ENCODE measurements at places on chromosomes 4 and X.

- DNase-seq: no peak
Observed at GRCh38 chr4:128461291-128462102, 173.9 kb upstream of the PGRMC2 start.

GRCh38 chr4:16993956-16994840 is 95.8 kb upstream of the LDB2 start:
- DNase-seq: no peak

GRCh38 chr4:14667624-14668151 is 334.6 kb upstream of the CPEB2 start:
- DNase-seq: peak; percentile 72

GRCh38 chr4:138487670-138488069 is 245.5 kb upstream of the SLC7A11 start:
- DNase-seq: no peak

GRCh38 chr4:80058740-80059139 is 14.3 kb downstream of the ANTXR2 start:
- DNase-seq: no peak

DNA sequence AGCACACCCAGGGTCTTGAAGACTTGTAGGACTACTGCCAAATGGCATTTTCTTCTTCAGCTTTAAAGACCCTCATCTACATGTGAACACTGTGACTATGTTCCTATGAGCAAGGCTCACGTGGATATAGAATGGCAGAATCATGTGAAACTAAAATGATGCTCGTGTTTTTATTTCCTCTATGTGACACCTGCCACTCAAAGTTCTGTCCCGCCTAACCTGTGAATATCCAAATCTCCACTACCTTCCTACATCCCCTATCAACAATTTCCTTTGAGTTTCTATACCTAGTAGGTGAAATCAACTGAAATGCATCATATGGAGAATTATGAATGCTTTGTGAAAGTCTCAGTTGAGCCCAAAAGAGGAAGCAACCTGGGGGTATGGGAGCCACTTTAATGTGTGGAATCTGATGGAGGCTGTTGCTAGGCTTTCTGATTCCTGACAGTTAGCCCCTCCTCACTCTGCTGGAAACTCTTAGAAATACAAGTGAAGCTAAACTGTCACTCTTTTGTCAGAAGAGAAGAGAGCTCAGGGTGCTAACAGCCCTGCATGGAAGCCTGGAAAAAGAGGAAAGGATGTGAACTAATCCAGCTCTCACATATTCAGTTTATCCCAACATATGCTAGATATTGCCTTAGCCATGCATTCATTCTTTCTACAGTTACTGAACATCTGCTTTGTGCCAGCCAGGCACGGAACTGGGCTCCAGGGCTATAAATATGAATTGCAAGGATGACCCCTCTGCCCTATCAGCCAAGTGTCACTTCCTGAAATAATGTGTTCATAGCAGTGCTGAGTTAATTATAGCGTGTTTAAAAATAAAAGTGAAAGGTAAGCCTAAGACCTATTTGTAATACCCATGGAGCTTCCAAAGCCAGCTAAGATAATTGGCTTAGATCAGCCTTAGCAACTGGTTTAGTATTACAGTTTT is 11.0 kb downstream of the LHFPL1 start:
- no peak for DNase-seq

DNA sequence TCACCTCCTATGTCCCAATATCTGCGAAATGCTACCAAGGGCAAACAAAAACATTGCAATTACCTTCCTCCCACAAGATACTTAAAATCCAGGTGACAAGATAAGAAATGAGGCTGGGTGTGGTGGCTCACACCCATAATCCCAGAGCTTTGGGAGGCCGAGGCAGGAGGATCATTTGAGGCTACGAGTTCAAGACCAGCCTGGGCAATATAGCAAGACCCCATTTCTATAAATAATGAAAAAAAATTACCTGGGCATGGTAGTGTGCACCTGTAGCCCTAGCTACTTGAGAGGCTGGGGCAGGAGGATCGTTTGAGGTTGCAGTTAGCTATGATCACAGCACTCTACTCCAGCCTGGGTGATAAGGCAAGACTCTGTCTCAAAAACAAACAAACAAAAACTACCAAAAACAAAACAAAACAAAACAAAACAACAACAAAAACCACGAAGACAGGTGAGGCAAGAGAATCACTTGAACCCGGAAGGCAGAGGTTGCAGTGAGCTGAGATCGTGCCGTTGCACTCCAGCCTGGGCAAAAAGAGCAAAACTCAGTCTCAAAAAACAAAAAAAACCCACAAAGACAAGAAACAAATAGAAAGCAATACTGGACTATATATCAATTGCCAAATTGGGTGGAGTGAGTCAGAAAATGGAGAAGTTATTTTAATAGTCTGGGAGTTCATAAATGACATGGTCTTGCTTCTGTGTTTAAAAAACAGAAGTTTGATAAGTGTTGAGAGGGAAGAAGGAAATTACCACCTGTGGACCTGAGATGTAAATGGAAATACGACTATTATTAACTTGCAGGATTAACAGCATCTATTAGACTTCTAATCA is 176.5 kb downstream of the FBXW7 start:
- no peak for DNase-seq

DNA sequence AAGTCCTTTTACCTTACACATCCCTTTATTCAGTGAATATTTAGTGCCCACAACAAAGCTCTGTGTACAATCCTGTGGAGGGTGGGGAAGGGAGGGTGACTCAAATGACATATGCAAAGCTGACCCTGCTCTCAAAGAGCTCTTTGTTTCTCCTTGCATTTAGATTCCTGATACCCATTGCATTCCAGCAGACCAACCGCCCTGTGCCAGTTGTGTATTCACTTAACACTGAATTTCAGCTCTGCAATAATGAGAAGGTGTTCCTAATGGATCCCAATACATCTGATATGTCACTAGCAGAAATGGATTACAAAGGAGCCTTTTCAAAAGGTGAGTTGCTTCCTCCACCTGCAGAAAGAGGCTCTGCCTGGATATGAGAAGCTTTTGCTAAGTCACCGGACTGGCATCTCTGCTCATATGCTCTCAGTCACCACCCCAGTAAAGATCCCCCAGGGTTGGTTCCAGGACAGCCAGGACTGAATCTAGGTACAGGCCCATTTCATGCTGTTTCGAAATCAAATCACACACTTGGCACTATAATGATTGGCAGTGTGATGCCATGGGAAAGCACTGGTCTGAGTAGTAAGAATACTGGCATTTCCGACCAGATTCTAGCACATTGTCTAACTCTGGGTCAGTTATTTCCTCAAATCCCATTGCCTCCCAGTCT is 17.1 kb upstream of the ANXA3 start:
- peak; percentile 81 for DNase-seq

GRCh38 chr4:105998171-105999063 is 103.1 kb downstream of the NPNT start:
- DNase-seq: no peak

DNA sequence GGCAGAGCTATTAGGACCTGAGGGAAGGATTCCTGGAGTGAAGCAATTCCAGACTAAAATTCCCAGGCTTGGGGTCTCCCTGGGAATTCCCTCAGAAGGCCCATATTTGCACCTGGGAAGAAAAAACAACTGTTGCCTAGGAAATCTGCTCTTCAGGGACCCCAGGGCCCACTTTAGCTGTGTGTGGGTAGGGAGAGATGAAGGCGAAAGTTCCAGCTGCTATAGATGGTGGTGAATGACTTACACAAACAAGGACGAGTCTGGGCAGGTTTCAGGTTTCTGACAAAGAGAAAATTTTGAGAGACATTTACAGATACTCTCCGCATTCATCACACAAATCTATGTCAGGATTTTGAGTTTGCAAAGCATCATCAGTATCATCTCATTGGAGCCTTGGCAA is 126.1 kb downstream of the GPC3 start:
- DNase-seq: no peak

GRCh38 chr4:122705547-122706117 is 26.9 kb upstream of the BBS12 start:
- DNase-seq: peak; percentile 13

DNA sequence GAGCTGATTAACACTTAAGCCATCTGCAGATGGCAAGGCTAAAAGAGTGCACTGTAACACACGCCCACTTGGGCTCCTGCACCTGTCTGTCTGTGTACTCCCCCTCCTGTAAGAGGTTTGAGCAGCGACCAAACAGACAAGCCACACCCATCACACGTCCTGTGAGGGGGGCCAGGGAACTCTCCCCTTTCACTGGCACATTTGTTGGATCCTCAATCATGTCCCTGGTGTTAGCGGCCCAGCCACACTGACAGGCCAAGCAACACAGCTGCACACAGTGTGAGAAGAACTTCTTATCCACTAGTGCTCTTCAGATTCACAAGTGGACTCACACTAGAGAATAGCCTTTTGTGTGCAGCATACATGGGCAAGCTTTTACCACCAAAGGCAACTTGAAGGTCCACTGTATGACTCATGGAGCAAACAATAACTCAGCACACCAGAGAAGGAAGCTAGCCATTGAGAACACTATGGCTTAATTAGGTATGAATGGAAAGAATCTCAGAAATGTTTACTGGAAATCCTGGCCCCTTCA is 29.1 kb upstream of the UTP14A start:
- DNase-seq: peak; percentile 64

DNA sequence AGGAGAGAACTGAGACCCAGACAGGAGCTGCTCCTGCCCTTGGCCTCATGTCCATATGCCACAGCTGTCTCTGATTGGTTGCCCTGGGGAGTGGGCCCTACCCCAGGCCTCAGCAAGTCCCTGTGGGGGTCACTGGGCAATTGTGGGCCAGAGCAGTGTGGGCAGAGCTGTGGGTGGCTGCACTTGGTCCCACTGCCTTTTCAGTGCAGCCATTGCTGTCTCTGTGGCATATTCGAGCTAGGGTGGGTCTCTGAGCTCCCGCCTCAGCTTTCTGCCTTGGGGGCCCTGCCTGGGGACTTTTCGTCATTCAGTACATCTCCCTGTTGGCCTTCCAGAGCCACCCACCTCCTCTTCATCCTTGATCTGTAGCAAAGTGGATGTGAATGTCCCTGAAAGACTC is 69.8 kb upstream of the LRPAP1 start:
- no peak for DNase-seq

GRCh38 chr4:152232271-152232670 is 303.6 kb downstream of the FBXW7 start:
- DNase-seq: no peak

GRCh38 chrX:17500145-17500579 is 125.2 kb downstream of the NHS start:
- DNase-seq: no peak

DNA sequence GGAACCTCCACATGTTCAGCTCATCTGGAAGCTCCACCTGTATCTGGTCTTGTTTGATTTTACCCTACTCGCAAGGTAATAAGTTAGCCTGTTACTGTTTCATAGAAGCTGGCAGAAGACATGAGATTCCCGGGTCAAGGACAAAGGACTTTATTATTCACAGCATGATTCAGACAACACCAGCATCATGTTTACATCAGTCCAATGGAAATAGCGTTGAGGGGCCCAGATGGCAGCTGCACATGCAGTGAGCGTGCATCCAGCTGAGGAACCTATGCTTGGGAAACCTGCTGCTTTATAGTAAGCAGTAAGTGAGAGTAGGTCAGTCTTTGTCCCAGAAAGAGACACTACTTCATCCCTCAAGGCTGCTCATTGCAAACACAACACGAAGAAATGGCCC is 19.8 kb downstream of the TSPAN5 start:
- DNase-seq: no peak

DNA sequence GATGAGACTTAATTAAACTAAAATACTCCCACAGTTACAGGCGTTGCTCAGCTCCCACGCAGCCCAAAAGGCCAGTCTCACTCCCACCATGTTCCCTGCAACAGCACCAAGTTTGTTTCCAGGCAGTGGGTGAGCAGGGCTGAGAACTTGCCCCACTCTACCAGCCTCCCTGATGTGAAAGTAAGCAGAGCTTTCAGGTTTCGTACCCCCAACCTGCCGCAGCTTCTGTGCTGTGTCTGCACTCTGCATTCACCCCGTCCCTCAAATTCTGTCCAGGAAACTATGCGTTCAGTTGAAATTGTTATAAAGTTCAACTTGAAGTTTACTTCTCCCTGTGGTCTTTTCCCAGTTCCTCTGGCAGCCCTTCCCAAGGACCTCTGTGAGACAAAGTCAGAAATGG is 17.2 kb downstream of the GLUD2 start:
- no peak for DNase-seq

DNA sequence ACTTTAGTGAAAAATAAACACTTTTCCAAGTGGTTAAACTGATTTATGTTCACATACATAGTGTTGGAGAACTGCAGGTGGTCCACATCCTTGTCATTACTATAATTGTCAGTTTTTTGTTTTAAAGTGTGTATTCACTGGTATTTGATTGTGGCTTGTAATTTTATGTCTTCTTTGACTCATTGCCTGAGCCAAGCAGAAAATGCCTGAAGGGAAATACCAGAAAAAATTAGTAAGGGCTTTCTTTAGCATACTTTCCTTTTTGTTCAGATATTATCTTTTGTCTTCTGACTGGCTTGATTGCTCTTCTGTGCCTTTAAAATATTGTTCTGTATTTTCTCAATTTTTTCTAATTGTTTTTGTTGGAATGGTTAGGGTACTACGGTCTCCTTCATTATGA is 981.3 kb downstream of the C4orf33 start:
- peak; percentile 15 for DNase-seq

DNA sequence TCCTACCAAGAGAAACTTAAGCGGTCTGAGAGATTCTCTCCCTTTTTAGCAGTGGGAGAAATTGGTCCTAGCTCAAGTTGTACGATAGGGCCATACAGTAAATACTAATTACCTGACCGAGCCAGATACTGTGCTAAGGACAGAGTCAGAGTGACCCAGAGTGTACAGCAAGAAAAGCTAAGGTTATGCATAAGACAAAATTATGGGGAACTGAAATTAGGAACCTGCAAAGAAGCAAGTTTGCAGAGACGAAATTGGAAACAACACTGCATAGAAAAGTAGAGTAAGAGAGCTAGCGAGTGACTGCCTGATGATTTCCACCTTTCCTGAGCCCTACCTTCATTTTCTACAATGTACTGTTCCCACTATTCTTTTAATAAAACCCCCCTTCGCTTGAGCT is 278.1 kb downstream of the NKX6-1 start:
- no peak for DNase-seq

DNA sequence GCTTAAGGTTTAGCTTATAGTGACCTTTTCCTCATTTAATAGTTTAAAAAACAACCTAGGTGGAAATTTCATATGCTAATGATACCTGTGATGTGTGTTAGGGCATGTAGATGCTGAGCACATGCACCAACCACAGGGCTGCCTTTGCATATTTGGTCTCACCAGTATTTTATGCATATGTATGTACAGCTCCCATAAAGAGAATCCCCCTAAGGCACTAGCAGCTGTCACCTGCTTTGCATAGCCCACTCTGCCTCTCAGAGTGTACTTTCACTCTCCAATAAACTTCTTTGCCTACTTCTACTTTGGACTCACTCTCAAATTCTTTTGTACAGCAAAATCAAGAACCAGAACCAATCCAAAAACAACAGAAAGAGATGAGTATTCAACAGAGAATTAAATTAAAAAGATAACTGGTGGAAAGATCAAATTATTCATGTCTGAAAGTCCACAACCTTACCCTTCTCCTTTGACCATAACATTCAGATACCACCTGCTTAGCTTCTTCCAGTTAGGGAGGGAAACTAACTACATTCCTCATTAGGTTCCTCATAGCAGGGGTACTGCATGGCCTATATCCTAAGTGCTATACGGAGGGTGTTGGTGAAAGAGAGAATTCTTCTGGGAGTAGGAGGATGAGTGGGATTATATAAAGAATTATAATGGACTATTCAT is 250.5 kb downstream of the STPG2 start:
- no peak for DNase-seq
